Keratinocyte (primary cell): ENCODE measurements at places on chromosomes 4 and X. TPM values are rescaled to one million over a fixed set of nuclear protein-coding genes. Genes with fewer than 3 reads are reported as not detected.

GRCh38 chr4:142324572-142324971, 521.5 kb downstream of the INPP4B start:
- H3K4me3 ChIP-seq: no peak overlapping the region
- peaks cover 14% of the 10 kb centered on the region for H3K36me3 ChIP-seq
- DNase-seq: no peak

DNA sequence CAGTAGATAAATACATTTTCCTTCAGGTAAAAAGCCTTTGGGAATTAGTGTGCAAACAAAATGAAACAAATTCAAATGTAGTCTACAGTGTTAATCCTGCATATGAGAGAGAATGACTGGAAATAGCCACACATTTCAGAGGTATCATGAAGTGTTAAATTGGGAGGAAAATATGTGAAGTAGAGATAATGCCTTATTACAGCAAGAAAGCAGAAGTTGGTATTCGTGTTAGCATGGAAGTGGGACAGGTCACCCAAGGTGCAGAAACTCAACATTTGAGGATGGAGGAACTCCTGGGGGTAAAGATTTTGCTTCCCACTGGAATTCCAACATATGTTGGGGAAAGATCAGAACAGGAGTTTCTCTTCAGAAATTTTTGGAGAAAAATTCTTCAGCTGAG, 51.3 kb downstream of the EMCN start:
- no peaks in the 10 kb centered on the region for H3K27me3 ChIP-seq
- peaks cover 7% of the 10 kb centered on the region for H3K4me1 ChIP-seq
- no peak for DNase-seq
- H3K4me3 ChIP-seq: no peak overlapping the region

GRCh38 chr4:148007792-148008191, 275.9 kb downstream of the ARHGAP10 start:
- peak overlapping the region; percentile 48 for H3K27ac ChIP-seq
- no peak for DNase-seq
- peak overlapping the region; percentile 1 for H3K4me3 ChIP-seq
- no peaks in the 10 kb centered on the region for H3K27me3 ChIP-seq
- no peaks in the 10 kb centered on the region for H3K36me3 ChIP-seq

DNA sequence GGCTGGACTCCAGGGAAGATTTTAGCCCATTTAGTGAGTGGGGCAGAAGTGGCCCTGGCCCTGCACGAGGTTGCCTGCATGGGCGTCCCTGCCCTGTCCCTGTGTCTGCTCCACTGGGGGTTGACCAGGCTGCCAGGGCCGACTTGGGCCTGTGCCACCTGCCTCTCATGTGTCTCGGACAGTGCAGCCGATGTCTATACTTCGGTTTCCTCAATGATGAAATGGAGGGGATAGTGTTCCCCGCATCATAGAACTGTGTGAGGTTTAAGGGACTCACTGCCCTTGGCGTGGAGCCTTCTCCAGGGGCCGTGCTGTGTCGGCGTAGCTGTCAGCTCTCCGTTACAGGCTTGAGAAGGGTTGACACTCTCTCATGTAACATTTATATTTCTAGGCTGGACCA, 27.0 kb upstream of the MSANTD1 start:
- no peak overlapping the region for H3K4me3 ChIP-seq
- H3K27me3 ChIP-seq: no peaks in the 10 kb centered on the region
- H3K36me3 ChIP-seq: peaks cover 42% of the 10 kb centered on the region
- no peak for DNase-seq
- no peaks in the 10 kb centered on the region for H3K4me1 ChIP-seq
- no peak overlapping the region for H3K27ac ChIP-seq

DNA sequence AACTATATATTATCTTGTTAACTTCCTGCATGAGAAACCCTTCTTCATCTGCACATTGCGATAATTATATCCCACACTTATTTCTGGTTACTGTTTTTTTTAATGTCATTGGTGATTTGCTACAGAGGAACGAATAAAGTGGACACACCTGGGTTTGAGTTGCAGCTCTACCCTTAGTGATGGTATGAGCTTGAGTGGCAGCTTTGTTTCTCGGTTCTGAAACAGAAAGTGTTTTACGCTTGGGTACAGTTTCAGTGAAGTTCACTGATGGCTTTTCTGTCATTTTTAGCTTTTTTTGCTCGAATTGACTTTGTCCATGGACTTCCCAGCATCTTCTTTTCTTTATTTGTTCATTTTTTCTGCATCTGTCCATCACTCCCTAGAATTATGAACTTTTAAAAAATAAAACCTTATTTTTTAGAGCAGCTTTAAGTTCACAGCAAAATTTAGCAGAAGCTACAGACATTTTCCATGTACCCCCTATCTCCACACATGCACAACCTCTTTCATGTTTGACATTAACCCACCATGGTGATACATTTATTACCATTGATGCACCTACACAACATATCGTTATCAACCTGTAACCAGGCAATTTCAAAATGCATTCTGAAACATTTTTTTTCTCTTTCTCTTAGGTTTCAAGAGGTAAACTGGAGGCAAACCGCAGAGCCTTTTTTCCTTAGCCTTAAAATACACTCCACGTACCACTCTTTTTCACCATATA, 1041.6 kb upstream of the PRKX start:
- H3K36me3 ChIP-seq: no peaks in the 10 kb centered on the region
- no peak overlapping the region for H3K4me3 ChIP-seq
- no peaks in the 10 kb centered on the region for H3K4me1 ChIP-seq
- DNase-seq: no peak
- H3K27ac ChIP-seq: no peak overlapping the region

GRCh38 chr4:61604054-61604453, 403.9 kb downstream of the ADGRL3 start:
- no peaks in the 10 kb centered on the region for H3K36me3 ChIP-seq
- no peak overlapping the region for H3K27ac ChIP-seq
- H3K4me3 ChIP-seq: no peak overlapping the region
- H3K27me3 ChIP-seq: no peaks in the 10 kb centered on the region
- no peak for DNase-seq

DNA sequence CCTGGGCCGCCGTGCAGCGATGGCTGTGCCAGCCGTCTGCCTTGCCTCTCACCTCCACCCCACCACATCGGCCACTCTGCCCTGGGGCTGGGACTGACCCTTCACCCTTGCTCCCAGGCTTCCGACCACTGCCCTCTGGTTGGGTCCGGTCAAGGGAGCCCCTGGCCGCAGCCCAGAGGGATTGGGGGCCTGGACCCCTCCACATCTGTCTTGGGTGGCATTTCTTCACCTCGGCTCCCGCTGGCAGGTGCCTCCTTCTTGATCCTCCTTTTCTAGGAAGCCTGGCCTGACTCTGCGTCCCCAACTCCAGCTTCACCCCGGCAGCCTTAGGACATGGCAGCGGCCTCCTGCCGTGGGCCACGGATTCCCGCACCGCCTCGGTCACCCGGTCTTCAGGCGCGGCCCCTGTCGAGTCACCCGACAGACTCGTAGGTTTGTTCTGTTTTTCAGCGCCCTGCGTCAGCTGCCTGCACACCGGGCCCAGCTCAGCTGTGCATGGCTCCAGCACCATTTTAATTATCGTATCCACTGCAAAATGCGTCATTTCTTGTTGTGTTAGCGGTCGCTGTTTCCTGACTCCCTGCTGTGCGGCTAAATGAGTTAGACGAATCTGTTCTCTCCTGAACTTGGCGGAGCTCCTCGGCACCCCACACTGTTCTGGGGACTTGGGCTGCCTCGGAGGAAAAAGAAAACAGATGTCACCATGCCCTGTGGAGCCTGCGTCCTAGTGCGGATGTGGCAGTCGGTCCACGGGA, 124.0 kb downstream of the FAM53A start:
- no peaks in the 10 kb centered on the region for H3K4me1 ChIP-seq
- no peaks in the 10 kb centered on the region for H3K36me3 ChIP-seq
- peaks cover 49% of the 10 kb centered on the region for H3K27me3 ChIP-seq
- H3K4me3 ChIP-seq: no peak overlapping the region
- H3K27ac ChIP-seq: no peak overlapping the region

GRCh38 chr4:176921256-176921655, 128.5 kb upstream of the VEGFC start:
- peak overlapping the region; percentile 20 for H3K27ac ChIP-seq
- H3K4me3 ChIP-seq: no peak overlapping the region
- H3K36me3 ChIP-seq: no peaks in the 10 kb centered on the region
- DNase-seq: no peak

DNA sequence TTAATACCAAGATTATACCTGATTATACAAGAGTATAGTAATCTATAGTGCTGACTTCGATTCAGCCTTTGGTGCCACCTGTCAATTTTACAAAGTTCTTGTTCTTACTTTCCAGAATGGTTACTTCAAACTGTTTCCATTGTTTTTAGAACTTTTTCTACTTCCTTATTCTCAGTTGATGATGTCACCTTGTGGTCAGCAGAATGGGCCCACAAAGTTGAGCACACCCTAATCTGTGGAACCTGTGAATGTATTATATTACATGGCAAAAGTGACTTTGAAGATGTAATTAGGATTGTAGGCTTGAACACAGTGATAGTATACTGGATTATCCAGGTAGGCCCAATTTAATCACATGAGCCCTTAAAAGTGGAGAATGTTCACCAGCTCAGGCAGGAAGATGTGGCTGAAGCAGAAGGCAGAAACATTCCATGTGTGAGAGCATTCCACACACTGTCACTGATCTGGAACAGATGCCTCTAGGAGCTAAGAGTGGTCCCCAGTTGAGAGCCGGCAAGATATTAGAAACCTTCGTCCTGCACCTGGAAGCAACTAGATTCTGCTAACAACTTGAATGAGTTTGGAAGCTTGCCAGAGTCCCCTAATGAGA, 6.3 kb upstream of the SGMS2 start:
- H3K36me3 ChIP-seq: no peaks in the 10 kb centered on the region
- no peak for DNase-seq
- H3K4me1 ChIP-seq: peaks cover 4% of the 10 kb centered on the region
- no peak overlapping the region for H3K27ac ChIP-seq
- no peaks in the 10 kb centered on the region for H3K27me3 ChIP-seq

DNA sequence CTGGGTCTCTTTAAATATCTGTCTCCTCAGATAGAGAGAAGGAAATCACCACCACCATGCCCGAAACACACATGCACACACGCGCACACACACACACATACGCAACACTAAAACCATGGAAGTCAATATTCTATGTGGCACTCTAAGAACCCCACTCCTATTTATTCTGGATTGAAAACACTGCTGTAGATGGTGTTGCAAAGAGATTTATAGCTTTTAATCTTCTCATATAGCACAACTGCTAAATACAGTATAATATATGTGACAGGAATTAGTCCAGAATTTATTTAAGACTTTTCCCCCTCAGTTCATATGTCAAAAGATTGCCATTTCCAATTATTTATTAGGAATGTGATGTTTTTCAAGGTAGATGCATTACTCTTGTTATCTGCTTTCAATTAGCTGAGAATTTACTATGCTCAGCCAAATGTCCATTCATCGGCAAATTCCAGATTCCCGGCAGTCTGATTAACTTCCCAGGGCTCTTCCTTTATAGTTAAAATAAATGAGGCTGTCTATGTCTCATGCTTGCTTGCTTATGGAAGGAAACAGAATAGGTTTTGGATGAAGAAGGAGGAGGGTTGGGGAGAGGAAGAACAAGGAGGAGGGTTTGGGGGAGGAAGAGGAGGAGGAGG, 115.4 kb upstream of the NDP start:
- peaks cover 2% of the 10 kb centered on the region for H3K27me3 ChIP-seq
- no peak overlapping the region for H3K4me3 ChIP-seq
- DNase-seq: no peak
- H3K36me3 ChIP-seq: no peaks in the 10 kb centered on the region
- no peak overlapping the region for H3K27ac ChIP-seq

GRCh38 chr4:71212216-71212615, 126.6 kb upstream of the SLC4A4 start:
- H3K27me3 ChIP-seq: no peaks in the 10 kb centered on the region
- no peak for DNase-seq
- no peaks in the 10 kb centered on the region for H3K36me3 ChIP-seq
- H3K4me3 ChIP-seq: no peak overlapping the region
- H3K4me1 ChIP-seq: no peaks in the 10 kb centered on the region
- H3K27ac ChIP-seq: no peak overlapping the region

GRCh38 chr4:17846266-17846665, 35.5 kb downstream of the NCAPG start:
- no peak overlapping the region for H3K27ac ChIP-seq
- DNase-seq: no peak
- H3K36me3 ChIP-seq: no peaks in the 10 kb centered on the region
- H3K27me3 ChIP-seq: no peaks in the 10 kb centered on the region

TBC1D9 gene
- 9.0 to 14.7 TPM (median 11.6 TPM) in 3 replicates for polyA plus RNA-seq

SLIT2 gene
- 1.9 to 12.8 TPM (median 7.5 TPM) in 3 replicates for polyA plus RNA-seq

ARX gene
- not detected in 3 replicates for polyA plus RNA-seq

PCDH10 gene
- polyA plus RNA-seq: 0.01 TPM in 2 of 3 replicates, not detected in the other

MAGEB2 gene
- polyA plus RNA-seq: not detected in 3 replicates

CPE gene
- polyA plus RNA-seq: 1.4 to 3.8 TPM (median 1.9 TPM) in 3 replicates

BST1 gene
- polyA plus RNA-seq: 0.58 to 1.2 TPM (median 1.1 TPM) in 3 replicates

GPAT3 gene
- polyA plus RNA-seq: 0.39 to 3.6 TPM (median 2.4 TPM) in 3 replicates

APLN gene
- 0.71 to 4.1 TPM (median 1.8 TPM) in 3 replicates for polyA plus RNA-seq
